ENCODE measurements at places on chromosomes 2 and 18.
A peak's percentile ranks its signal among the peaks of the same experiment; 100 is the strongest.

DNA sequence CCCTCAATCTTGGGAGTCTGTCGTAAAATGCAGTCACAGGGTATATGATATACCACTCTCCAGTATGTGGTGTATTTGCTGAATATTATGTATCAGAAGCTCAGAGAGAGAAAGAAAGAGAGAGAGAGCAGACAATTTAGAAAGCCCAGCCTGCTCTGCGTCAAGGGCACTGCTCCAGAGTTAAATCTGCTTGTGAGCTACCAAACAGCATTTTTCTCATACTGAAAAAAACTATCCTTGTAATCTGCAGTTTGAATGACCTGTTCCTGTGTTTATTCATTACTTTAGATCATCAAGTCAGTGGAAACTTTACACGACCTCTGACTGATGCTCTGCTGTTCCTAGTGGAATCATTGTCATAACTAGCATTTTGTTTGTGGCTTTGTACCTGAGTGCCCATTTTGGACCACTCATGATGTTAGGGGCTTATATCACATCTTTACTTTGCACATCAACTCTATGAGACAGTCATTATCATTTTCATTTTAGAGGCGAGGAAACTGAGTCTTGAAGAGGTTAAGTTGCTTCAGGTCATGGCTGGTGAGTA is 89.2 kb upstream of the PELI1 start:
- peak; percentile 65 for DNase-seq

DNA sequence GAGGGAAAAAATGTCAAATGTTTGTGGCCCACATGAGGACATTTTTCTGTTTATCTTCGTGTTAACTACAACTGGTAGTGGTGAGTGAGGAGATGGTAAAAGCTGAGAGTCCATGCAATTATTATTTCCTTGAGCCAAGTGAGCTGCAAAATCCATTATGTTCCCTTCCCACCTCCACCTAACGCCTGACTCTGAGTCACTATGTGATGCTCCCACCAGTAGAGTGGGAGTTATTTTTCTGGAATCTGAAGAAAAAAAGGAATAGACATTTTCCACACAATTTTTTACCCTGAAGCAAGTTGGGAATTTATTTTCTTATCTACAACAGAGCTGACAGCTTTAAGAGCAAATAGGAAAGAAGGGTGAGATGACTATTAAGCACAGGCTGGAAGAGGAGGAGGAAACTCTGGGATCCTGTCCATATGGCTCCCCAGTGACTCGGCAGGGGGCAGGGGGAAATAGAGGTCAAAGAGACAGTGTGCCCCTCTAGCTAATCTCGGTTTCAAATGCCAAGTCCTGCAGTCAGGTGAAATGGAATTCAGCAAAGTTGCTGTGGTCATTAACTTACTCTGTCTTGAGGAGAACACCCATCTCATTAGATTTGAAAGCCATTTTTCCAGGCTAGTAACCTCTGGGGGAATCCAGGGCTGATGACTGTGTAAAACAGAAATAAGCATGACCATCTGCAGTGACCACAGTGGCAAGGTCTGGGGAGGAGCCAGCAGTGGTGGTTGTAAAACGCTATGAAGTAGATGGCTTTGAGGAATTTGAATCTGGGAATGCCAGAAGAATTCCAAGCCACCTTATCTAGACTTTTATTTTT is 463.9 kb downstream of the STK39 start:
- DNase-seq: no peak

GRCh38 chr2:197985029-197985638 is 180.7 kb downstream of the PLCL1 start:
- DNase-seq: no peak

DNA sequence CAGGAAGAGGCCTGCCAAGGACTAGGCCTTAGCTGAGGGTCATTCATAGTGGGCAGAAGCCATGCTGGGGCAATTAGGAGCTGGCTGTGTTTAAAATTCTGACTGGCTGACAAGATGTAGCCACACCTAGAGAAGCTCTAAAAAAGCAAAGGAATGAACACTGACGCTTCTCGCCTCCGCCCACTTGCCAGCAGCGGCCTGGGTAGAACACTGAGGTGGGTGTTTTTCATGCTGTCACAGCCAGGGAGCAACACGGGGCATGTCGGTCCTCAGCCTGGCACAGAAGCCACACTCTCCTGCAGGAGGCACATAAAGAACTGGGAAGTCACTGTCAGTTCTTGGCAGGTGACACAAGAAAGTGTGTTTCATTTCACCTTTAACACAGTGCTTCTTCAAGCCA is 10.4 kb downstream of the CHST10 start:
- no peak for DNase-seq

DNA sequence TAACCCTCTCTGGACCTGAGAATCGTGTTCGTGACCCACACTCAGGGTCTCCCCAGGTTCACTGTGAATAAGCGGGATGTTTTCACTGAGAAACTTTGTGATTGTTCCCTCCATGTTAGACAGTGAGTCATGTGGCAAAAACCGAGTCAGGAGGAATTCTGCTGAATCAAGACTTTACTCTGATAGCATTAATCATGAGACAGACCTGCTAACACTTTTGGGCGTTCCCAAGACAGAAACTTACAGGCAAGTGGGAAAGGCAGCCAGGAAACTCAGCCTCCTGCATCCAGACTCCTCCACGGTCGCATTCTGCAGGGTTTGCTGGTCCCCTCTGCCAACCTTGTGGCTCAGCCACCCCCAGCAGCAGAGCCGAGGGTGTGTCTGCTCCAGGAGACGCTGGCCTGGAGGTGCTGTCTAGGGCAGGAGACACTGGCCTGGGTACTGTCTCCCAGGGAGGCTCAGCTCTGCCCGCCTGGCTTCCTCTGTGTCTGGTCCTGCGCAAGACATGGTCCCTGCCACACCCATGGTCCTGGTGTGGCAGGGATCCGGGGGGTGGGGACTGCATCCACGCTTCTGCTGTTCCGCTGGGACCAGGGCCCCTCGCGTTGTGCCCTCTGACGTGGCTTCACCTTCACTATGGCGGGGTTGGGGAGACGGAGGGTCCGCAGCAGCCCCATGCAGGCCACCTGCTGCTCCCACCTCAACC is 177.4 kb downstream of the TWIST2 start:
- peak; percentile 88 for DNase-seq

DNA sequence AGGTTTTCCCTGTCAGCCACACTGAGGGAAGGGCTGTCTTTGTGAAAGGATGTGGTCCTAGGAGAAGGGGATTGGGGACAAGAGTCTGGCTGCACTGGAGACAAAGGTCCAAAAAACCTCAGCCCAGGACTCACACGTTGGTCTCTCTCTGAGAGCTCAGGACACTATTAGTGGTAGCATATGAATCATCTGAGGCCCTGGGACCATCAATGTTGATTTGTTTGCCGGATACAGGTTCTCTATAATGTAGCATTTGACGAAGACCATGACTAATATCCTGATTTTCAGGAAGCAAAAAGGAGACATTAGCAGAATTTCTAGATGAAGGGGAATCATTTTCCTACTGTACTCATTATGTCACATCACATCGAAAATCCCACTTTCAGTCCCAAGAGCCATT is 22.2 kb upstream of the DNAH6 start:
- DNase-seq: no peak

DNA sequence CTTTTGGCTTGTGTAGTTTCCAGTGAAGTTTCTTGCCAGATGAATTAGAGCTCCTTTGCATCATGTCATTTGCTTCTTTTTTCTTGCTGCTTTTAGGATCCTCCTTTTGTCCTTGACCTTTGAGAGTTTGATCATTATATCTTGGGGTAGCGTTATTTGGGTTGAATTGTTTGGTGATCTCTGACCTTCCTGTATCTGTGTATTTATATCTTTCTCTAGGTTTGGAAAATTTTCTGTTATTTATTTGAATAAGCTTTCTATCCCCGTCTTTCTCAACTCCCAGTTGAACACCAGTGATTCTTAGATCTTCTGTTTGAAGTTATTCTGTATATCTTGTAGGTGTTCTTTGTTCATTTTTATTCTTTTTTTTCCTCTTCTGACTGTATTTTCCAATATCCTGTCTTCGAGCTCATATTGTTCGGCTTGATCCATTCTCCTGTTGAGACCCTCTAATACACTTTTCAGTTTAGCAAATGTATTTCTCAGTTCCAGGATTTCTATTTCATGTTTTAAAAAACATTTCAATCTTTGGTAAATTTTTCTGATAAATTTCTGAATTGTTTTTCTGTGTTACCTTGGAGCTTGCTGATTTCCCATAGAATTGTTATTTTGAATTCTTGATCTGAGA is 20.8 kb downstream of the GALNT1 start:
- DNase-seq: no peak

DNA sequence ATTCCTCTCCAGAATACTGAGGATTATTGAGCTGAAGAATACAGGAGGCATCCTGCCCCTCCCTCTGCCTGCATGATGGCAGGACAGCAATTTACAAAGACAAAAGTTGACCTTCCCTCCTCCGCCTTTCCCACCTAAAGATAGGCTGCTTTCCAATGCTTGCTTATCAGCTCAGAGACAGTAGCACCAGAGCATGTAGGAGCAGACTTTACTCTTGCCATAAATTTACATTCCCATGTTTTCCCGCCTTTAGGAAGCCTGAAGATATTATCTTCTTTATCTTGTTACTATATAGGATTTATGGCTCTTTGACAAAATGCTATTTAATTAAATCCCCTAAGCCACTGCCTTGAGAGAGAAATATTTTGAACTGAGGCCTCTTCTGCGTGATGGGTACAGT is 135.6 kb upstream of the HNMT start:
- no peak for DNase-seq
